ENCODE measurements at places on chromosomes 6 and 20. TPM values are rescaled to one million over a fixed set of nuclear protein-coding genes. Genes with fewer than 3 reads are reported as not detected.

Gene BPI
- total RNA-seq, result not detected

Gene AVP
- not detected for total RNA-seq

Gene TMEM217
- 2.7 TPM for total RNA-seq

Gene MRPS10
- total RNA-seq, result 28.8 TPM

Gene TCP1
- 239 TPM for total RNA-seq

Gene ASIP
- total RNA-seq, result not detected

Gene NOTCH4
- 0.88 TPM for total RNA-seq

Gene GPR6
- total RNA-seq, result not detected

DNA sequence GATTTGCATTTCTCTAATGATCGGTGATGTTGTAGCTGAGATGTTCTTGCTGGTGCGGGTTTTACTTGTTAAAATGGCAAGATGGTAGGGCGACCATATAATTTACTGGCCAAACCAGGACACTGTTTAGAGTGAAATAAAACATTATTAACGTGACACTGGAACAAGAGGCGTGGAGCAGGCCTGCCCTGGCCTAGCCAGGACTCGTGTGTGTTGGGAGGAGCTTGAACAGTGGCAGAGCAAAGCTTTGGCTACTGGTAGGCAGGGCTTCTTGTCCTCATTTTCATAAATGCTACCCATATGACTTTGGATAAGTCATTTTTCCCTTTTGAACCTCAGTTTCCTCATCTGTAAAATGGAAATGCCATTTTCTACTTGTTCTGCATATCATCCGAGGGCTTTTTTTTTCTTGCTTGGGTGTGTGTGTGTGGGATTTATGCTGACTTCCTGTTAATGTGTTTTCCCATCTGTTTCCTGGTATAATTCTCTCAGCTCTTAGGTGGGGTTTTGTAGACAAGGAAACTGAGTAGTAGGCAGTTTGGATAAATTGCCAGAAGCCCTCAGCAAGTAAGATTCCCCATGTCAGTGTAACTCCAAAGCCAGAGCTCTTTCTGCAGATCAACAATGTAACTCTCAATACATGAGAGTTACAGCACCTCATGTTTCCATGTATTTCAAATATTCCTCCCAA, 81.7 kb downstream of the TOX2 start:
- DNase-seq, result no peak
- peaks cover 49% of the 10 kb centered on the region for H3K27me3 ChIP-seq
- H3K36me3 ChIP-seq, result peaks cover 6% of the 10 kb centered on the region
- H3K4me1 ChIP-seq, result peaks cover under 1% of the 10 kb centered on the region

DNA sequence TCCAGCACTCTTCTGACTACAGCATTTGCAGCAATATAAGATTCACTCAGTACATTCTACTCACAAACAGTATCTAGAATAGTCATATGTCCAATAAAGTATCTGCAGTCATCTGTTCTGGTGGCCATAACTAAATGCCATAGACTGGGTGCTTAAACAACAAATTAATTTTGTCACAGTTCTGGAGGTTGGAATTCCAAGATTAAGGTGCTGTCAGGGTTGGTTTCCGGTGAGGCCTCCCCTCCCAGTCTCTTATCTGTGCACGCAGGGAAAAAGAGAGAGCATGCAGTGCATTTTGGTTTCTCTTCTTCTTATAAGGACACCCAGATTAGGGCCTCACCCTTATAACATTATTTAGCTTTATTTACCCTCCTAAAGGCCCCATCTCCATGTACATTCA, 21.3 kb upstream of the NUS1 start:
- no peaks in the 10 kb centered on the region for H3K27me3 ChIP-seq
- H3K4me1 ChIP-seq, result no peaks in the 10 kb centered on the region
- H3K4me3 ChIP-seq, result no peak overlapping the region
- no peak overlapping the region for H3K27ac ChIP-seq
- DNase-seq, result no peak

DNA sequence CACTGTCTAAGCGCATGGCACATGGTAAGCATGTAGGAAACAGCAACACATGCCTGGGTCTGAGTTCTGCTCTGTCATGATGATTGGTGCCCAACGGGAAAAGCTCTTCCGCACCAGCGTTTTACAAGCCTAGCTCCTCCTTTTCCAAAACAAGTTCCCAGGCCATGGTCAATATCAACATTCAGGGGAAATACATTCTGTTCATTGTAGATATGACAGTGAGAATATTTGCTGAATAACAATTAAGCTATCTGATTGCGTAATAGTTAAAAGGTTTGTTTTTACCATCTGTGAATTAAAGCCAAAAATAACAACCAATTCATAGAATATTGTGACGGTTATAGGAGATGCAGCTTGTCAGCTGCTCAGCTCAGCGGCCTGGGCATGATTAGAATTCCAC, 404.3 kb upstream of the SLC35B3 start:
- no peak overlapping the region for H3K27ac ChIP-seq
- H3K4me3 ChIP-seq, result no peak overlapping the region
- H3K4me1 ChIP-seq, result no peaks in the 10 kb centered on the region
- no peaks in the 10 kb centered on the region for H3K27me3 ChIP-seq
- no peak for DNase-seq
- no peaks in the 10 kb centered on the region for H3K36me3 ChIP-seq

DNA sequence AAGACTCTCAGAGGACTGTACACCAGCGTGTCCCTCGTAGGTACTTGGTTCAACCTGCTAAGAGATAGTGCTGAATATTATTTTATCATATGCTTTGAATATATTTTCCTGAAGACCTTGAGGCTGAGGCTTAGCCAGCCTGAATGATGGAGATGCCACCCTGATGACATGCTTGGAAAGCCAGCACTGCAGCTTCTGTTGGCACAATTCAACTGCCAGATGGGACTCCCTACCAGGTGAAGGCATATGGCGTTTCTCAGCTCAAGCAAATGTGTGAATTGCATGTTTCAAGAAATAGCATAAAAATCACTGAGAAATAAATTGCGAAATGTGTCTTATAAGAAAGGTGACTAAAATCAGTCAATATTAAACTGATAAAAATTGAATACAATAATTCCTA, 228.1 kb upstream of the CST7 start:
- H3K36me3 ChIP-seq, result no peaks in the 10 kb centered on the region
- no peaks in the 10 kb centered on the region for H3K4me1 ChIP-seq
- peaks cover 35% of the 10 kb centered on the region for H3K27me3 ChIP-seq
- DNase-seq, result peak; percentile 9
- H3K4me3 ChIP-seq, result no peak overlapping the region

GRCh38 chr6:133807501-133807900, 81.4 kb upstream of the TCF21 start:
- DNase-seq, result no peak
- no peaks in the 10 kb centered on the region for H3K4me1 ChIP-seq
- peaks cover 7% of the 10 kb centered on the region for H3K27me3 ChIP-seq
- H3K4me3 ChIP-seq, result no peak overlapping the region
- no peak overlapping the region for H3K27ac ChIP-seq
- no peaks in the 10 kb centered on the region for H3K36me3 ChIP-seq

- H3K27ac ChIP-seq, result no peak overlapping the region
- H3K27me3 ChIP-seq, result peaks cover 9% of the 10 kb centered on the region
- no peak for DNase-seq
- H3K4me1 ChIP-seq, result peaks cover 3% of the 10 kb centered on the region
- no peak overlapping the region for H3K4me3 ChIP-seq
These were observed 89.2 kb downstream of the SLC22A23 start for GRCh38 chr6:3367630-3368029.

DNA sequence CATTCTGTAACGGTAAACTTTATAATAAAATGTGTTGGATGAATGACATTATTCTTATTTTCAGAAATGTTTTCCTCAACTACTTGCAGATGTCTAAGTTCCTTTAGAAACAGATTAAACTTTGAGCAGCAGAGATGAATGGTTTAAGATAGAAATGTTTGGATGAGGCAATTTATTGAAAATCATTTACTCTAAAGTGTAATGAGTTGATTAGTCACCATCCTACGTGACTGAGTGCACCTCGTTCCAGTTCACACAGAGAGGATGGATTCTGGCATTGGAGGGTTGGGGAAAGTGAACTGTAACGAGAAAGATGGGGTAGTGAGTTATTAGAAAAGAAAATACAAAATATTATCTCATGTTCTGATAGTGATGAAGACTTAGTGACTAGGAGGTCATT, 28.7 kb downstream of the SMPDL3A start:
- H3K27me3 ChIP-seq, result peaks cover 10% of the 10 kb centered on the region
- no peaks in the 10 kb centered on the region for H3K36me3 ChIP-seq

- peak overlapping the region; percentile 98 for H3K4me3 ChIP-seq
- peaks cover 41% of the 10 kb centered on the region for H3K36me3 ChIP-seq
- H3K27me3 ChIP-seq, result no peaks in the 10 kb centered on the region
- peak; percentile 42 for DNase-seq
These were observed 1.7 kb downstream of the BTN3A3 start for GRCh38 chr6:26441977-26442376.

- H3K4me3 ChIP-seq, result no peak overlapping the region
- peaks cover 76% of the 10 kb centered on the region for H3K4me1 ChIP-seq
- DNase-seq, result no peak
- peaks cover 21% of the 10 kb centered on the region for H3K36me3 ChIP-seq
- no peaks in the 10 kb centered on the region for H3K27me3 ChIP-seq
These were observed 55.9 kb downstream of the ATXN1 start for GRCh38 chr6:16705081-16705993.

- H3K4me3 ChIP-seq, result no peak overlapping the region
- peaks cover 27% of the 10 kb centered on the region for H3K4me1 ChIP-seq
- H3K36me3 ChIP-seq, result no peaks in the 10 kb centered on the region
- no peak for DNase-seq
These were observed 143.2 kb upstream of the RNF24 start for GRCh38 chr20:4158466-4159050.

DNA sequence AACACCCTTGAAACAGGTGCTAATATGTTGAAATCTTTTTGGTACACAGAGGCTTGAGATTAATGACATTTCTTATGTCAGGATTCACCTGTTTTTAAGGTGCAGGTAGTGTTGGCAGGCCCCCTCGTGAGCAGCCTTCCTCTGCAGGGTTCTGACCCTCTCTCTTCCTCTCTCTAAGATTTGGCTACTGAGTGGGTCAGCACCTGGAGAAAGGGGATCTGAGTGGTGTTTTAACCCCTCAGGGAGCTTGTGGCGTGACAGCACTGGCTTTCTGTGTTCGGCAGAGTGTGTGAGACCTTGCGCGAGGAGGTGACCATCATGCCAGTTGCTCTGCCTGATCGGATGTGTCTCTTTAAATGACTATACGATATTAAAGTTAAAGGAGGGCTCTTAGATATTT, 37.1 kb downstream of the HIVEP1 start:
- H3K4me1 ChIP-seq, result peaks cover 79% of the 10 kb centered on the region
- H3K36me3 ChIP-seq, result peaks cover 16% of the 10 kb centered on the region

DNA sequence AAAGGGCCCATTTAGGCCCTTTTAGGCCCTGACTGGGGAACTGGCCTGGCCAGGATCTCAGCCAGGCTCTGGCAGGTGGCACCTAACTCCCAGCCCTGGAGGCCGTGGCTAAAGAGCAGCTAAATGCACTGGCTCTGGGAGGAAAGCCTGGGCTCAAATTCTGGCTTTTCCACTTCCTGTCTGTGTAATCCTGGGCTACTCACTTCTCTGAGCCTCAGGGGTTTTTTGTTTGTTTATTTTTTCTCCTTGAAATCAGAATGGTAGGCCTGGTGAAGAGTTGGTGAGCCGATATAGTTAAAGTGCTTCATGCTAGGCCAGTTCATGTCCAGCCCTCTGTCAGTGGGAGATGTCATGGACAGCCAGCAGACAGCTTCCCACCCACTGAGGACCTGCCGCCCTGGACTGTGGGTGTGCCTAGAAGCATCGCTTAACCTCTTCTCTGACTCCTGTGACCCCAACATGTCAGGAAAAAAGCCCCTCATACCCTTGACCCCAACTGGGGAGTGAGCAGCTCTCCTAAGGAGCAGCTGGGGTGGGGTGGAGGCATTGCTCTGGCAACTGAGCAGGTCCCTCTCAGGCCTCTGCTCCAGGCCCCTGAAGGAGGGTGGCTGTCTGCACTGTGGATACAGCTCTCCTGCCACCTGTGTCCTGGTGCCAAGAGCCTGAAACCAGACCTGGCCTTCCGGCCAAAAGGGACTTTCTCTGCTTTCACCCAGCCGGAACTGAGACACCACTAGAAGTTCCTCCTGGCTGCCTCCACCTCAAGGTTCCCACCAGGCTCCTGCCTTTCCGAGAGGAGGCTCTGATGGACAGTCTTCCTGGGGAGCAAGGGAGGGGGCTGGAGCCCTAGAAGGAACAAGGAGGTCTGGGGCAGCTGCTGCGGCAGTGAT, 57.2 kb upstream of the MYL9 start:
- no peak for DNase-seq
- H3K27me3 ChIP-seq, result no peaks in the 10 kb centered on the region
- H3K36me3 ChIP-seq, result no peaks in the 10 kb centered on the region
- H3K27ac ChIP-seq, result no peak overlapping the region
- no peak overlapping the region for H3K4me3 ChIP-seq

DNA sequence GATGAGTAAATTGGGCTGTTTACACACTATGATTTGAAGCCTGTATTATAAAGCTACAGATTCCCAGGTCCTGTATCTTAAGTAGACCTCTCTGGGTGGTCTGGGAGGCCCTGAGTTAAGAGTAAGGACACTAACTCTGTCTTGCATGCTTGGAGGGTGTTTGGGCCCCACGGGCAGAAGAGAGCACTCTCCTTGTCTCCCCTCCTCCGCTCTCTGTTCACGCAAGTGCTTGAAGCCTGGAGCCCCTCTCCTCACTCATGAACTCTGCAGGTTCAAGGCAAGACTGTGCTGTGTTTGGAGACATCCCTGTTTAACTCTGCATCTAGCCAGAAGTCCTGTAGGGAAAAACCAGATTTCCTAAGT, 154.0 kb downstream of the ZDHHC14 start:
- peak overlapping the region; percentile 88 for H3K27ac ChIP-seq
- H3K27me3 ChIP-seq, result peaks cover 14% of the 10 kb centered on the region
- DNase-seq, result peak; percentile 37
- H3K4me1 ChIP-seq, result peaks cover 58% of the 10 kb centered on the region
- peak overlapping the region; percentile 43 for H3K4me3 ChIP-seq

DNA sequence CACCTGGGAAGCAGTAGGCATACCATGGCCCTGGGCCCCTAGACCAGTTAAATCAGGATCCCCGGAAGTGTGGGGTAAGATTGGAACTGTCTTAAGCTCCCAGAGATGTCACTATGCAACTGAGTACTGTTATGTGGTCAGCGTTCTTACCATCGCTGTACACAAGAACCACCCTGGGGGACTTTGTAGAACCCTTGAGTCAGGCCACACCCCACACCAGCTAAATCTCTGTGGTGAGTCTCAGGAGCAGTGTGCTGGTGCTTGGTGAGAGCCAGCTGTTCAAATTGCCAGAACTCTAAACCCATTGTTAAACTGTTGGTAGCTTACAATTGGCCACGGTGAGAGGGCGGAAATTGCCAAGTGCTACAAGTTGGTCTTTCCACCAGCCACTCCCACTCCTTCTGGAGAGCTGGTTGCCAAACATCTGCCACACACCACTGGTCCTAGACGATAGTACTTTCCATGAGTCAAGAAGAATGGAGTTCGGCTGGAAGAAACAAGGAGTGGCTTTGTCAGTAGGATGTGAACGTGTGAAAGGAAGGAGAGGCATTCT, 80.5 kb upstream of the SYNDIG1 start:
- H3K4me3 ChIP-seq, result no peak overlapping the region
- H3K36me3 ChIP-seq, result no peaks in the 10 kb centered on the region
- H3K4me1 ChIP-seq, result peaks cover 12% of the 10 kb centered on the region
- no peak for DNase-seq
- no peaks in the 10 kb centered on the region for H3K27me3 ChIP-seq

GRCh38 chr20:20487811-20488210, 119.9 kb downstream of the INSM1 start:
- peaks cover 8% of the 10 kb centered on the region for H3K36me3 ChIP-seq
- no peaks in the 10 kb centered on the region for H3K27me3 ChIP-seq
- no peak for DNase-seq
- H3K4me3 ChIP-seq, result no peak overlapping the region

GRCh38 chr6:121333196-121333595, 1.1 kb downstream of the TBC1D32 start:
- no peak for DNase-seq
- H3K4me1 ChIP-seq, result peaks cover 39% of the 10 kb centered on the region
- H3K27me3 ChIP-seq, result no peaks in the 10 kb centered on the region
- peak overlapping the region; percentile 96 for H3K4me3 ChIP-seq
- no peaks in the 10 kb centered on the region for H3K36me3 ChIP-seq
